HCEC 1CT (cell line): ENCODE measurements at places on chromosomes 1 and 21.
A peak's percentile ranks its signal among the peaks of the same experiment; 100 is the strongest.

DNA sequence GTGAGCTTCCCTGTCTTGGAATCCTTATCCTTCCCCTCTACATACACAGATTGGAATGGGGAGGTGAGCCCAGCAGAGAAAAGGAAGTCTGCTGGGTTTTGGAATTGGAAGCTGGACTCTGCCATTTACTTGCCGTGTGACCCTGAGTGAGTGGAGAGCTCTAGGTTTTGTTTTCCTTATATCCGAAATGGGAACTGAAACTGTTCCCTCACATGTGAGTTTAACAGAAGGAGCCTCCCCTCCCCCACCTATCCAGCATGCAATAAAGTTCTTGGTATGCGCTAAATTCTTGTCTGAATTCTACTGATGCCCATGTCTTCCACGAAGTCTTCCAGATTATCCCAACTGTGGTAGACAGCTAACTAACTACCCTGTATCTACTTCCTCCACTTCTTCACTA, 58.7 kb downstream of the NENF start:
- DNase-seq, result no peak

DNA sequence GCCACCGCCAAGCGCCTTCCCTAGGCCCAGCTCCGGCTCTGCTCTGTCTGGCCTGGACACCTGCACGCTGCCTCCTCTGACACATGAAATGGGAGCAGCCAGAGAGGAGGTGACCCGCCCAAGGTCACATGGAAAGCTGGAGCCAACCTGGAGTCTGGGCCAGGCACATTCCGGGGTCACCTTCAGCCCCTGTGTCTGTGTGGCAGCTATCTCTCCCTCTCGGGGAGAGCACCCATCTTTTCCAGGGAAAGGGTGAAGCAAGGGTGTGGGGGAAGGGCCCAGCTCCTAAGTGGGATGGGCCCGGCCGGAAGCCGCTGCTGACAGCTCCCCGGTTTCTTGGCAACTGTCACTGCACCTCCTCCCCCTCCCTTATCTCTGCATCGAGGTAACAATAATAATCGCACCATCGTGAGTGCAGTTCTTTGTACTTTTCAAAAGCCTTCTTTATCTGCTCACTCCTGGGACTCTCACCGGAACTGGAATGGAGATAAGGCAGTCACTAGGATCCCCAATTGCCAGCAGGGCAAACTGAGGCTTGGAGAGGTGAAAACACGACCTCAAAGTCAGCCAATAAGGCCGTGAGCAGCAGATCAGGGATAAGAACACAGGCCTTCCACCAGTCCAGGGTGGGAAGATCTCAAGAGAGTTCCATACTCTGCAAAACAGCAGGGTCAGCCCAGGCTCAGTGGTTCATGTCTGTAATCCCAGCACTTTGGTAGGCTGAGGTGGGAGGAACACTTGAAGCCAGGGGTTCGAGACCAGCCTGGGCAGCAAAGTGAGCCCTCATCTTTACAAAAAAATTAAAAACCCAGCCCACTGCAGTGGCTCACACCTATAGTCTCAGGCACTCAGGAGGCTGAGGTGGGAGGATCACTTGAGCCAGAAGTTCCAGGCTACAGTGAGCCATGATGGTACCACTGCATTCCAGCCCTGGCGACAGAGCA, 36.9 kb downstream of the RAP1GAP start:
- DNase-seq, result no peak

DNA sequence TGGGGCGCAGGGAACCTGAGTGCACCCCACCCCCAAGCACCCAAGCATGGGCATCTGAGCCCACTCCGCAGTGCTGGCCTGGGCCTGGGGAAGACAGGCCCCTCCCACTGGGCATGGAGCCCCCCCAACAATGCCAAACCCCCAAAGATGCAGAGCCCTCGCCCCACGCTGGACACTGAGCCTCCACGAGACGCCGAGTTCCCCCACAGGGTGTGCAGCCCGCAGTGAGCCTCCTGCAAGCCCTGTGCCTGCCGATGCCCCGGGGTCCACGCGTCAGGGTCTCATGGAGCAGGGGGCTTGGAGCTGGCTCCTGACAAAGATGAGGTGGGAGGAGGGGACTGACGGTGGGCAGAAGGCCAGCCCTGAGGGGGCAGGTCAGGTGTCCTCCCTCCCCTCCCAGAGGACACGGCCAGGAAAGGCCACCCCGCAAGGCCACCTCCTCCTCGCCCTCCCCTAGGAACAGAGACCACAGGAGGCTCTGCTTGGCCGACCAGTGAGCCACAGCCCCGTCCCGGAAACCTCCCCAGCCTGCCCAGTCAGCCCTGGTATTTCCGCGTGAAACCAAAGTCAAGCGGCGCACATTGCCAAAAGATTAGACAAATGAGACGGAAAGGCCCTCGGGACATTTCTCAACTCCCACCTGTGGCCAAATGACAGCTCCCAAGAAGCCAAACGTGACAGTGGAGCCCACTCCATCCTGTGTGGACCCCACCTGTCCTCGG, 33.4 kb downstream of the MEGF6 start:
- DNase-seq, result no peak

DNA sequence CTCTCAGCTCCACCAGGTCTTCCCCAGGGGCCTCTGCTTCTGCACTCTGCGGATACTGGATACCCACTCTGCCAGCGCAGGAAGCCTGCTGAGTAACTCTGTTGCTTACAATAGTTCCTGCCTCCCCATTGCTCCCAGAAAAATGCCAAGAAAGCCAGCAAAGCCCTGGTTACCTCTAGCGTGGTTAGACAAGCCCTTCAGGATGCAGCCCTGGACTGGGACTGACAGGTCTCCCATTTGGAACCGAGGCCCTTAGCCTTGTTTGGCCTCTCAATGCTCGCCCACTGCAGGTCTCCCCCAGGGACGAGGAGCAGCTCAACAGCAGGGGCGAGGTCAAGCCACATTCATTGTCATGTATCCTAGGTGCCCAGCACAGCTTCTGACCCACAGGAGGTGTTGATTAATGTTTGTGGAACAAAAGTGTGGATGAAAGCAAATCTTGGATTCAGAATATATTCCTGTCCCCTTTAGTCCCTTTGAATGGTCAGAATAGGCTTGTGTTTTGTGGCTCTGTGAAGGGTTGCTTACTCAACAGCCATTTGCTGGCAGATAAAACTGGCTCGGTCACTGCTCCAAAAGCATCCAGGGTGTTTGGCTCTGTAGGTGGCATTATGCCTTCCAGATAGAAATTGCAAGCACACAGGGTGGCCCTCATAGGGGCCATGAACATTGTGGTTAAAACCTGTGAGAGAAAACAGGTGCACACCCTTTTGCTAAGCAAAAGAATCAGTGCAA, 58.9 kb downstream of the C1orf198 start:
- no peak for DNase-seq

GRCh38 chr1:223845037-223845809, 524 bp downstream of the TP53BP2 start:
- DNase-seq, result peak; percentile 46

DNA sequence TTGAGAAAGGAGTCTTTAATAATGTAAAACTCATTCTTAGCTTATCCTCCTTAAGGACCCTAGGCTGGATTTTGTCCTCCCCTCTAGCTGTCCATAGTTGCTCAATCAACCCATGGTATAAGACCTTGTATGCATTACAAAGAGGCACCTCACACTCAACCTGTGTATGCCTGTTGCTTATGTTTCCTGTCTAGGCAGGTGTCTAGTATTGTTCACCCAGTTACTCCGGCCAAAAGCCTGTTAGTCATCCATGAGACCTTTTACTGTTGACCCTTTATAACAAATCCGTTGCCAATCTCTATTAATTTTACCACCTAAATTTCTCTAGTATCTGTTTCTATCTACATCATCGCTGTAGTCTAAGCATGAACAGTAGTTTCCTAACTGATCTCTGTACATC, 3.7 kb downstream of the LYPLAL1 start:
- no peak for DNase-seq

GRCh38 chr1:217910791-217911320, 279.7 kb downstream of the SPATA17 start:
- no peak for DNase-seq

GRCh38 chr1:11397151-11397901, 81.6 kb upstream of the DISP3 start:
- DNase-seq, result no peak

DNA sequence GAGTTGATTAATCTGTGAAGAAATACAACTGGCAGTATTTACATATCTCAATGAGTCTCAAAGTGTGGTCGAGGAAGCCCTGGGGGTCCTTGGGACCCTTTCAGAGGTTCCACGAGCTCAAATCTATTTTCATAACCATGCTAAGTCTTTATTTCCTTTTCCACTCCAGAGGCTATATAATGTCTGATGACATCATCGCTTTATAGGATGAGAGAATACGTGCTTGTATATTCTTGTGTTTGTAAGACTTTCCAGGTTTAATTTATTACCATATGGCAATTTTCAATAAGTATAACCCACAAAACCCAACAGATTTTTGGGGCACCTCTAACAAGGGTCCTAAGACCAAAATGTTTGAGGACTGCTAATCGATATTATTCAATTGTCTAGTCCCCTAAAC, 1.4 kb upstream of the SLC19A2 start:
- DNase-seq, result no peak

DNA sequence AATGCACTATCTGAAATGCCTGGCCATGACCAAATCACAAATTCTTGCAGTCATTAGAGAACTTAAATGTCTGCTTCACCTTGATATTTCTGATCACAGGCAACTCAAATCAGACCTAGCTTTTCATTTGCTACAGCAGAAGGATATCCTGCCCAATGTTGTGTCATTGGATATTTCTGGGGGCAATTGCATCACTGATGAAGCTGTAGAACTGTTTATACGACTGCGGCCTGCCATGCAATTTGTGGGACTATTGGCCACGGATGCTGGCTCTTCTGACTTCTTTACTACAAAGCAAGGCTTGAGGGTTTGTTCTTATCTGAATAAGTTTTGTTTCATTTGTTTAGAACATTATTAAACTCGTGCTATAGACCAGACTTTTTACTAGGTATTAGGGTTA, 14.9 kb downstream of the ZYG11A start:
- DNase-seq, result no peak

GRCh38 chr1:94614996-94615395, 73.4 kb upstream of the F3 start:
- DNase-seq, result no peak

DNA sequence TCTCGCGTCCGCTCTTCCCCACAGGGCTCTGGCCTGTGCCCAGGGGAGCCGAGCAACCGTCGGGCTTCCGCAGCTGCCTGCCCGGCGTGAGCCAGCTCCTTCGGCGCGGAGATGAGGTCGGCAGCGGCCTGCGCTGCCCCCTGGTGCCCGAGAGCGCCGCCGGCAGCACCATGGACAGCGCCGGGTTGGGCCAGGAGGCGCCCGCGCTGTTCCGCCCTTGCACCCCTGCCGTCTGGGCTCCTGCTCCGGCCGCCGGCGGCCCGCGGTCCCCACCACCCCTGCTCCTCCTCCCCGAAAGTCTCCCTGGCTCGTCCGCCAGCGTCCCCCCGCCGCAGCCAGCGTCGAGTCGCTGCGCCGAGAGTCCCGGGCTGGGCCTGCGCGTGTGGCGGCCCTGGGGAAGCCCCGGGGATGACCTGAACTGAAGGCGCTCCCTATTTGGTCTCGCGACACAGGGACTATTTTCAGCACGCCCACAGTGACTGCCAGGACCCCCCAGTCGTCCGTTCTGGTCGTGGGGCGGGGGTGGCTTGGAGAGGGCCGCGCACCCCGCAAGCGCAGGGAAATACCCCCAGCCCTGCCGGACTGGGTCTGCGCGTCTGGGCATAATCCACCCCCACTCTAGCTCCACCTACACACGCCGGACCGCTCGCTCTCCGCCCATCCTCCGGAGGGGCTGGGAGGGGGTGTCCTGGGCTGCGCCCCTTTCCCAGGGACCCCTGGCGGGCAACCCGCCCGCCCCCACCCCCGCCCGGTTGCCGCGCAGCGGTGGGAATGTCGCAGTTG, 1.3 kb downstream of the HES3 start:
- DNase-seq, result peak; percentile 78

- peak; percentile 54 for DNase-seq
These were observed 124.6 kb downstream of the HLCS start for GRCh38 chr21:36841866-36842265.

- no peak for DNase-seq
These were observed 664.3 kb downstream of the ADGRL2 start for GRCh38 chr1:82465024-82465423.

GRCh38 chr1:46086576-46086975, 45.9 kb downstream of the PIK3R3 start:
- no peak for DNase-seq

GRCh38 chr1:206526064-206526911, 19.0 kb downstream of the RASSF5 start:
- no peak for DNase-seq
